Stimulated activated CD8-positive, alpha-beta memory T cell treated with anti-CD3 and anti-CD28 coated beads, Interleukin-4, amount 100 ng/mL, for 48 hours (primary cell): ENCODE measurements at places on chromosomes 1 and 21.
A peak's percentile ranks its signal among the peaks of the same experiment; 100 is the strongest.

DNA sequence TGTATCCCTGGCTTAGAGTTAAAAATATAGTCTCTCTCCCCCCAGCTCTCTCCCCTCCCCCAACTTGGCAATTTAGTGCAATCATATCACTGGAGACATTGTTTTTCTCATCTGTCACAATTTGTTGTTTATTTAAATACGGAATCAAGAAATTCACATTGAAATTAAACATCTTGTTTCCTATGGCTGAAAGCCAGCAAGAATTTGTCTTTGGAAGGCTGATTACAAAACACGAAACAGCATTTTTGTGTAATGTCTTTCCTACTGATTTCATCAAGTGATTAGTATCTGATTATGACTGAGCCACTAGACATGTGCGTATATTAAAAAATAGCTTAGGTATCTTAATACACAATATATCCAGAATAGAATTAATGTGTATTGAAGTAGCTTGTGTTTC is 119.7 kb downstream of the LYPLAL1 start:
- DNase-seq, result no peak

DNA sequence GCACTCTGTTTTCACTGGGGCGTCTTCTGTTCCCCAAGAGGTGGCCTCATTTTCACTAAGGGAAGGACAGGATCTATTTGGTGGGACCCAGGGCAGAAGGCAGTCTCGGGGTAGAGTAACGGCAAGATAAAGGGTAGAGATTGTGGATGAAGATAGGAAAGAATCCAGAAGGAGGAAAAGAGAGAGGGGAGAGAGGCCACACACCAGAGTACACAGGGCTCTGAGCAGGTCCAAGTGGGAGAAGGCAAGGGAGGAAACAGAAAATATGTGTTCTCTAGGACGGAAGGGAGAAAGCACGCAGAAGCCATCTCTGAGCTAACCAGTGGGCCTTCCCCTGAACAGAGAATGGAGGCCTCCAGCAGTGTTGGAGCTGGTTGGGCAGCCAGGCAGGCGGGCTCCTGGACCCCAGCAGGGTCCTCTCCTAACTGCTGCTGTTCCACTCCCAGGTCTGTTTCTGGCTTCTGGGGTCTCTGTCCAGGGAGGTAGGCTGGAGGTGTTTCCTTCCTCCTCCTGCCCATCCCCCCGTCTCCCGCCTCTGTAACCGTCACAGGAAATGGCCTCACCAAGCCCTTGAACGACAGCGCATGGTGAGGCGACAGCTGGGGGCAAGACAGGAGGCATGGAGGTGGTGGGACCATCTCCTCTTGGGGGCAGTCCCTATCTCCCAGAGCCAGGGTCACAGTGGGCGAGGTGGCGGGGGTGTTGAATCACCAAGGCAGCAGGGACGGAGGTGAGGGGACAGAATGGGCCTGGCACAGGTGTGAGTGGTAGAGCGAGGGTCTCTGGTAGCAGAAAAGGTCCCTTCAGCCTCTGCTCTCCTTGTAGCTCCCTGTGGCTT is 649 bp downstream of the PTPN7 start:
- peak; percentile 87 for DNase-seq

DNA sequence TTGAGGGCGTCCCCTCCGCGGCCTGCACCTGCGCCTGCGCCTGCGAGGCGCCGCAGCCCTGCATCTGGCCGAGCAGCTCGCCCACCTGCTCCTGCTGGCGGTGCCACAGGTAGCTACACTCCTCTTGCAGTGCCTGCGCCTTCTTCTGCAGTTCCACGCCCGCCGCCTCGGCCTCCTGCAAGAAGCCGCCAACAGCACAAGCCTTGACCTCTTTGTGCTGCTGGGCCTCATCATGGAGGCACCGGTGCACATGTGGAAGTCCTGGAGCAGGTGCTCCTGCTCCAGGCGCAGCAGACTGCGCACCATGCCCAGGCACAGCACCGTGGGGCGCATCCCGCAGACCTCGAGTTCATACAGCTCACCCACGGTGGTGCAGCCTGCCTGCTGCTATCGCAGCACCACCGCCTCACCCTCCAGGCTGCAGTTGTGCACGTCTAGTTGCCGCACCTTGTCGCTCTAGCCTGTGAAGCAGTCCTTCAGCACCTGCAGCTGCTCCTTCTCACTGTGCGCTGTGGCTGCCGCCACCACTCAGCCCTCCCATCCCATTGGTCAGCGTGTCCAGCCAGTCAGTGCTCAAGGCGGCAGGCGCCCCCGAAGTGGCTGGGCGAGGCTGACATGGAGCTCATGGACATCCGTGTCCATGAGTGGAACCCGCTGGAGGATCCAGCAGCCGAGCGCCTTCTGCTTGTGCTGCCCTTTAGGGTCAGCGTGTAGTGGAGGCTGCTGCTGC is 12.2 kb upstream of the CD2 start:
- no peak for DNase-seq

DNA sequence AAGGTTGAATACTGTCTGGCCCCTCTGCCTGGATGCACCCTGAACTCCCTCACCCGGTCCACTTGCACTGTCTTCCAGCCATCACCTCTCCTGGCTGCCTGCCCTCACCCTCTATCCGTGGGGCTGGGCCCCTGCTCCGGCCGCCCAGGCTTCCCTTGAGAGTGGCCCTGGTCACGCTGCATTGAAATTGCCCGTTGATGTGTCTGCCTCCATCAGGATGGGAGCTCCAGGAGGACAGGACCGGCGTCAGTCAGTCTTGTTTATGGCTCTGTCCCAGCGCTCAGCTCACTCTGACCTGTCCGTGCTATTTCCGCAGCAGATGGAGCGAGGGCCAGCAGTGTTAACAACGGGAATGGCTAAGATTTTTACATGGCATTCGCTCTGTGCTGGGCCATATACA is 34.9 kb downstream of the FOXO6 start:
- no peak for DNase-seq

DNA sequence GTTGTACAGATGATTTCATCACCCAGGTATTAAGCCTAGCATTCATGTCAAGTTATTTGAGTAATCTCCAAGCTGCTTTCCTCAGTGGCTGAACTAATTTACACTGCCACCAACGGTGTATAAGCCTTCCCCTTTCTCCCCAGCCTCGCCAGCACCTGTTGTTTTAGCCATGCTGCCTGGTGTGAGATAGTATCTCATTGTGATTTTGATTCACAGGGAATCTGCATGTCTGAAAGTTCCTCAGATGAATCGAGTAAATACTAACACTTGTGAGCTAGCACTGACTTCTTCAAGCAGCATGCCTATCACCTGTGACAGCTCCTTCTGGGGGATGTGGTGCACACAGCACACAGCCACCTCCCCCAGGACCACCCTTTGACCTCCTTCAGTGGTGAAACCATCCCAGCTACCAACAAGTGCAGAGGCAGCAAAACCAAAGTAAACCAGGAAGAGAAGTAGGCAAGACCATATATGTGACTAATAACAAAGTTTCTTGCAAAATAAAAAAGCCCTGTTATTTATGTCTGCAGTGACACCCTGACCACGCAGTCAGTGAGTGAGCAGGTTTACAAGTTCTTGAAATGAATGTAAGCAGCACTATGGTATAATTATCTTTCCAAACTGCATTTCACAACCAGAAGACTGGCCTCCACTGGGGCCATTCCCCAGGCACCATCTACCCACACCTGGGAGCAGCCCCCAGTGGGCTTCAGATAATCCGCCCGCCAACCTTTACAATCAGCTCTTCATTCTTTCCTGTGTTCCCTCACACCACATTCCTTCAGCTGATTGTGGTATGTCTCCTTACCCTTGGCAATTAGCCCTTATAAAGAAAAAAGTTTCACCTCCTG is 173.8 kb downstream of the ETS2 start:
- peak; percentile 39 for DNase-seq

- DNase-seq, result no peak
Observed at GRCh38 chr21:38948377-38949069, 142.8 kb downstream of the ETS2 start.

DNA sequence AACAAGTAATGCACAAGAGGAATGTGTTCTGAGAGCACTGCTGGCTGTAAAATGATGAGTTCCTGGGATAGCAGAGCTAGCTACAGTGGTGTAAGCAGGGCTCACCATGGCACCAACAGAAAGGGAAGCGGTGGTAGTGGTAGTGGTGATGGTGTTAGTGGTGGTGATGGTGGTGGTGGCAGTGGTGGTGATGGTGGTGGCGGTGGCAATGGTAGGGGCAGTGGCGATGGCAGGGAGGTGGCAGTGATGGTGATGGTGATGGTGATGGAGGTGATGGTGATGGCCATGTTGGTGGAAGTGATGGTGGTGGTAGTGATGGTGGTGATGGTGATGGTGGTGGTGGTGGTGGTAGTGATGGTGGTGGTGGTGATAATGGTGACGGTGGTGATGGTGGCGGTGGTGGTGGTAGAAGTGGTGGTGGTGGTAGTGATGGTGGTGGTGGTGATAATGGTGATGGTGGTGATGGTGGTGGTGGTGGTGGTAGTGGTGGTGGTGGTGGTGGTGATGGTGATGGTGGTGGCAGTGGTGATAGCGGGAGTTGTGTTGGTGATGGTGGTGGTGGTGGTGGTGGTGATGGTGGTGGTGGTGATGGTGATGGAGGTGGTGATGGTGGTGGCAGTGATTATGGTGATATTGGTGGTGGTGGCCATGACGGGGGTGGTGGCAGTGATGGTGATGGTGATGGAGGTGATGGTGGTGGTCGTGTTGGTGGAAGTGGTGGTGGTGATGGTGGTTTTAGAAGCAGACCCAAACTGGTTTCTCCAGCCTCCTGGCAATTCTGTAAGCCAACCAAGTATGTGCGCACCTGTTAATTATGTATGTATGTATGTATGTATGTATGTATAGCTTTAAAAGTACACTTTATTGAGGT is 254.1 kb downstream of the TRABD2B start:
- no peak for DNase-seq

DNA sequence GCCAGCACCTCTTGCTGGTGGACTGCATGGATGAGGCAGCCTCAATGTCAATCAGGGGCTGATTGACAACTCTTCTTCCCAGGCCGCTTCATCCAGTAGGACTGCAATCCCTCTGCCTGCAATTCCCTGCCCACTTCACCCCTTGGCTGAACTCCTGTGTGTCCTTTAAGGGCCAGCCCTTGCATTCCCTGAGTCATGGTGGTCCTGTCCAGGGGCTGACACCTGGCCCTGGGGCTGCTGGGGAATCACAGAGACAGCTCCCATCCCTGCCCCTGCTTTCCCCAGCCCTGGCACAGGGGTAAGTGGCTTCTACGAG is 4.6 kb upstream of the EPS8L3 start:
- no peak for DNase-seq

DNA sequence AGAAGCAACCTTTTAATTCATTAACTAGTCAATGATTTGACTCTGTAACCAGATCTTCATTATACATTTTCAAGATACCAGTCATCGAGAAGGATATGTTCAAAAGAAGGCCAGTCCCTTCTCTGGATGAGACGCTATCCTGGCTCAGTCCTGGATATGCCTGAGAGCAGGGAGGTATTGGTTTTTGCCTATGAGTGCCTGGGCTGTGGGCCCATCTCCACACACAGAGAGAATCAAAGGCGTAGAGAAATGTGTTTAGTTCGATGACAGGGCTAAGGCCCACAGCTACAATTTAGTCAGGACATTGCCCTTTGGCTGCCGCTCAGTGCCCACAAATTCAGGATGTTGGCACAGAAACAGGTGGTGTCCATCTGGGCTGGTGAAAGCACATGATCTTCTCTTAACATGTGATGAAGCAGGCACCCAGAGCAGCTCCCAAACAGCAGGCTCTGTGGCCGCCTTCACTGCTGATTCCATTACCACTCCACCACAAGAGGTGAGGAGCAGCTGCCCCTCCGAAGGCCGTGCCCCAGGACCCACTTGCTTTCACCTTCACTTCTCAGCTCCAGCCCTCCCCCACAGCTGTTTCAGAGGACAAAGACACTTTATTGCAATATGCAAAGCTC is 24.7 kb downstream of the ACKR1 start:
- no peak for DNase-seq

GRCh38 chr1:186812570-186812969 is 16.2 kb upstream of the PLA2G4A start:
- DNase-seq, result no peak

DNA sequence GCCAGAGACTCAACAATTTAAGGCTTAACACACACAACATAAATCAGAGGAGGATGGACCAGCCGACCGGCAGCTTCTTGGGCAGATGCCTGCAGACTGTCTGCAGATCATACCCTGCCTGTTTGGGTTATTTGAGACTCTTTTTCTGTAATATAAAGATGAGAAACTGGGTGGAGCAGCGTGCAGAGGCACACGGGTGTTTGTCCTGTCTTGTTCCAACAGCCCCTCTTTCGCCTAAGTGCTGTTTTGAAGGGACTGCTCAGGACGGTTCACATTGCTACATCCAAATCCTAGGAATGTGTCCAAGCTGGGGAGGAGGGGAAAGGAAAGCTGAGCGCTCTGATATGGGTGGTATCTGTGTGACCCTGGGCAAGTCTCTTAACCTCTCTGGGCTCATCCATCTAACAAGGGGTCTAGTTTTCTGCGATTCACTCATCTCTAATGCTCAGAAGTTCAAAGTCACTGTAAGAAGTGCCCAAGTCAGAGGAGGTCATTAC is 149.9 kb downstream of the CLIC6 start:
- DNase-seq, result no peak

DNA sequence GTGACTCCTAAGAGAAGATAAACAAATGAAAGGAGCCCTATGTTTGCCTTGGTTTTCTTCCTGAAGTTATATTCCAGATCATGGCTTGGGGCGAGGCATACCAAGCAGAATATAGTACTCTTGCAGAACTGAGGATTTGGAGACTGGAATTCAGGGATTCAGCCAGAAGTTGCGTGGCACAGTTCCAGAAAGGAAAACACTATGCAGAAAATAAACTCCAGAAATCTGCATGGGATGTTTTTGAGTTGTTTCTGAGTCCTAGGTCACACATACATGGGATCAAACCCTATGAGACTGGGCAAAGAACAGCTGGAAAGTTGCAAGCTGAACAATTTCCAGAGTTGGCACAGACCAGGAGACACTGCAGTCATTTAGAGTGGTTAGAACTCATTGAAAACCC is 42.9 kb upstream of the IFFO2 start:
- no peak for DNase-seq

DNA sequence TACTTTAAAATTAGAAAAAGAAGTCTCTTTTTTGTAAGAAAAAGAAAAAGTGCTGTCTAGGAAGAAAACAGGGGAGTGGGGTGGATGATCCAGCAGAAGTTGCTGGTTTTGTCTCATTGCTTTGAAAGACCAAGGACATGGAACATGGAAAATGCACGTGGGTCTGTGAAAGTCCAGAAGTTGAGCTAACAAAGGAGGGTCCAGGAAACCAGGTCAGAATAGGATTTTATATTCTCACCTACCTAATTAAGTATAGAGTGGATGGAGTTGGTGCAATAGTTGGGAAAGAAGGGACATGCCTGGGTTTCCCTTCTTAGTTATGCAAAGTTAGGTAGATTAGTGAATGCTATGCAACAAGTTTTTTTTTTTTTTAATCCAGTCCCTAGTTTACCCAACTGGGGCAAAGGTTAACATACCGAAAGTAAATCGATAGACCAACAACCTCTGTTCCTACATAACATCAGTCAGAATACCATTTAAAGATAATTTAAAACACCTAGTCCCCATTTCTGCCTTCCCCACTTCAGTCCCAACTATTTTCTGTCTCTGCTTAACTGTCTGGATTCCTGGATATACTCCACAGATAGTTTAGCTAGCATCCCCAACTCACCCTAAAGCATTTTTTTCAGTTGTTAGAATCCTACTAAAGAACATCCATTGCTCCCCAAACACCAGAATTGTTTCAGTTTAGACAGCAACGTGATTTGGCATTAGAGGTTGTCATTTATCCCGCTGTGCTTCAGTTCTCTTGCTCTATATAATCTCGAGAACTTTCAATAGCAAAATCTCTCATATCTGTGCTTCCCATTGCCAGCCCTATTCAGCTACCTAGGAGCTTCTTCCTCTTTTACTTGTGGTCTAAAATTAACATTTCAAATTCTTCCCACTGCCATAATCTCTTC is 105.7 kb upstream of the PLPPR5 start:
- no peak for DNase-seq
